Fibroblast of skin of left quadriceps (primary cell): ENCODE measurements at places on chromosomes 7 and 10.

- DNase-seq, result no peak
Measured at GRCh38 chr7:132187869-132188789, 388.1 kb downstream of the PLXNA4 start.

DNA sequence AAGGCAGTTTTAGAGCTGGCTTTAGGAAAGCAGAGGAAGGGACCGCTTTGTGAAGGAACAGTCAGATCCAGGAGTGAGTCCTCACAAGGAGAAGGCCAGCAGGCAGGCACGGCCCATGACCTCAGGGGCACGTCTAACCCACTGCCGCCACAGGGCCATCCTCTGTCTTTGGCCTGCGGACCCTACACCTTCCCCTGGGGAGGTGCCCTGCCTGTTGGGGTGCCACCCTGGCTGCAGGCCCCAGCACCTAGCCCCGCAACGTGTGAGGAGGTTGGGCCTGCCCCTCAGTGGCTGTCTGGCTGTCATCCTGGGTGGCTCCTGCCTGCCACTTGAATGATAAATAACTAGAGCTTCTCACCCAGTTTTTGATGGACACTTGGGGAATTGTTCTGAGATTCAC is 31.0 kb upstream of the TRIM8 start:
- no peak for DNase-seq

DNA sequence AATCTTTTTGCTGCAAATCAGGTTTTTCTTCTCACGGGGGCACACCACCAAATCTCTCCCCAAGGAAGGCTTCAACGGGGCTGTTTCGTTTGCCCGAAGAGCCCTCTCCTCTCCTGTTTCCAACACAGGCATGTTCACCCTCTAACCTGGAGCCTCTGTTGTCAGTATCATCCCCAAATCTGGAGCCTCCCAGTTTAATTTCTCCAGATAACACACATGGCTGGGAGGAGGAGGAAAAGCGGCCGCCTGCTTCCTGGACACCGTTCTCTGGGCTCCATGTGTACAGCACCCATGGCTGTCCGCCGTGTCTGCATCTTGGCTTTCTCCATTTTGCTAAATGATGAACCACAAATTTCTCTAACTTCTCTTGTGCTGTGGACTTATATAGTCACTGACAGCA is 214.5 kb downstream of the DIP2C start:
- DNase-seq, result no peak

DNA sequence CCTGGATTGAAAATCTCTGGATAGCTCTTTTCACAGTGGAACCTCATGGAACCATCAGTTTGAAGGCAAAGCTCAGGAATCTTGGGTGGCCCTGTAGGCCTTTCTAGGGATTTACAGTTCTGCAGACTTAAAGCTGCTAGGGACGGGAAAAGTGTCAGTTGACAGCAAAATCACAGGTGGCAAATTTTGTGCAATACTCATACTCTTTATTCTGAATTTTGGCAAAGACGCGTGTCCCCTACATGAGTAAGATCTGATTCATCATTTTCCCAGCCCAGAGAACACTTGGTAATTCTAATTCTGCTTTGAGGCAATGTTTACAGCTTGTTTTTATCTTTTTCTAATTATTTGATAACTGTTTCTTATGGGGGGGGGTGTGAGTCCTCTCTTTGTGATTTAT is 3.6 kb downstream of the LRRC17 start:
- no peak for DNase-seq

DNA sequence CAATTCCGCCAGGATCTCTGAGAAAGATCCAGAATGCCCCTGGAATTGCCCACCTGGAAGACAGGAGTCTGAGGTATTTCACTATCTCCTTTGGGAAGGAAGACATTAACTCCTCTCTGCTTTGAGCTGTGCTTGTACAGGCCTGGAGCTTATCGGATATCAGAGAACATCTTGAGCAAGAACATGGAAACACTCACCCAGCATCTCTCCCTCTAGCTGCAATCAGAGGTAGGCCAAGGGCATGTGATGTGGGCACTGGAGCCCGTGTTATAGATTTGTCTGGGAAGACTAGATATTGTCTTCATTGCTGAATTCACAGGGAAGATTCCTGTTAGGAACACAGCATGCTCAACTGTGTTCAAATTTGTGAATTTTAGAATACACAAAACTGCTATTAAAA is 233.9 kb downstream of the PHF14 start:
- DNase-seq, result no peak

DNA sequence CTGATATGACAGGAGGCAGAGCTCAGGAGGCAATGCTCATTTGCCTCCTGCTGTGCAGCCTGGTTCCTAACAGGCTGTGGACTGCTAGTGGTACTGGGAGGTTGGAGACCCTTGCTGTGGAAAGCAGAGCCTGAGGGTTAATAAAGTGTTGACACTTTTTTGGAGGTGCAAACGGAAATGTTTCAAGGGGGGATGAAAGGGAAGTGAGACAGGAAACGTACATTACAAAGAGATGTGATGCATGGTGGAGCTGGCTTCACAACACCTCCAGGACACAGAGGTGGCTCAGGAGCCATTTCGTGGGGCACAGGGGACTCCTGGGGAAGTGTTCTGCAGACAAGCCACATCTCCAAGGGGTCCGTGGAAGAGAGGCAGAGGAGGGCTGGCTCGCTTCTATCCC is 137.6 kb upstream of the SVIL start:
- DNase-seq, result no peak
